ENCODE measurements at places on chromosomes 12 and 14.

DNA sequence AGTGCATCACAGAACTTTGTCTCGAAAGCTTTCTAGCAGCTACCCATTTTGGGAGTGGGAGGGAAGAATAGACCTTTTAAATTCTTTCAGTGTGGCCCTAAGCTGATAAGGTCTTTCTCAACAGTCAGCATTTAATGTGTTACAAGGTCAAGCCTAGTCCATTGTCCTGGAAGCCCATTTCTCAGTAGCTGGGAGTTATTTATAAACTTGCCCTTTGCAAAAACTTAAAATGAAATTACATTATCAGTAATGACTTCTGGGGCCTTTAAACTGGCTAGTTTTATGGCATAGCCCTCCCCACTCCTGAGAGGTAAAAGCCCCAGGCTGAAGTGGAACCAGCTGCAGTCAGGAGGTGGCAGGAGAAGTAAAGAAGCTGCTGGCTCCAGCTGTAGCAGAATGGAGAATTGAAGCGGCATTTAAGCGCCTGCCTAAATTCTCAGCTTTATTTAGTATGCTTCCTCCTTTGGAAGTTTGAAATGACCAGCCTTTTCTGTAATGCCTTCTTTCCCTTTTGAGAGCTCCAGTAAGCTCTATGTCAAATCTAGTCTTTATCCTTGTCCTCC lies 12.4 kb downstream of the COPZ1 start:
- DNase-seq: no peak

GRCh38 chr12:47155457-47156166 lies 75.9 kb upstream of the AMIGO2 start:
- no peak for DNase-seq

DNA sequence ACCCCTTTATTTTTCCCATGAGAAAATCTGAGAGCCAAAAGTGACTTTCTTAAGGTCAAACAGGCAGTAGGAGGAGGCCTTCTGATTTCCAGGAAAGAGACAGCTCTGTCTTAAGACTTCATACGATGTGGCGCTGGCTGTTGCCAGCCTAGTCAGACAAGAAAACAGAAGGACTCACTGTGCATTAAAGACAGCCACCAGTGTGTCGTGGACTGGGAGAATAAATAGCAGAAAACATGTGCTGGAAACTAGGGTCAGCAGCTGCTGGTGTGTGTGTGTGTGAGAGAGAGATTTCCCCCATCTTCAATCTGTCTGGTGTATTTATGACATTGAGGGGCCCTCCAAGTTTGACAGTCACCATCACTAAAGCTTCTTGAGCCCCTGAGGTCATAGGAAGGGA lies 708.6 kb upstream of the TMEM132C start:
- DNase-seq: no peak

- DNase-seq: no peak
These were observed 3.7 kb downstream of the EFS start for GRCh38 chr14:23361320-23361719.

GRCh38 chr14:63435838-63436237 lies 107.3 kb downstream of the PPP2R5E start:
- DNase-seq: no peak

GRCh38 chr12:82690006-82690405 lies 3.3 kb downstream of the TMTC2 start:
- no peak for DNase-seq

DNA sequence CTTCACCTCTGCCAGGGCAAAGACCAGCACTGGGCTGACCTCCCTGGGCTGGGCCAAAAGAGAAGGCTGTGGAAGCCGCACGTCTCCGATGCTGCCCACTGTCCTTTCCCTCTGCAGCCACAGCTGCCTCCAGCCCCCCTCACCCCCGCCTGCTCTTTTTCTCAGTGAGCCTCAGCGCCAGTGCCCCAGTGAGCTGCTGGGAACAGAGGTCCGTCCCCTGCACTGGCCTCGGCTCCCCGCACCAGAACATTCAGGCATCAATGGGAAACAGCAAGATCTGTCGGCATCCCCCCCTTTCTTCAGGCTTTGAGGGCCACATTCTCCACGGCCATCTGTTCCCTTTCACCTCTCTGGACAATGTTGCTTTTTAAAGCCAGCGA lies 398.1 kb downstream of the ZFP36L1 start:
- no peak for DNase-seq

DNA sequence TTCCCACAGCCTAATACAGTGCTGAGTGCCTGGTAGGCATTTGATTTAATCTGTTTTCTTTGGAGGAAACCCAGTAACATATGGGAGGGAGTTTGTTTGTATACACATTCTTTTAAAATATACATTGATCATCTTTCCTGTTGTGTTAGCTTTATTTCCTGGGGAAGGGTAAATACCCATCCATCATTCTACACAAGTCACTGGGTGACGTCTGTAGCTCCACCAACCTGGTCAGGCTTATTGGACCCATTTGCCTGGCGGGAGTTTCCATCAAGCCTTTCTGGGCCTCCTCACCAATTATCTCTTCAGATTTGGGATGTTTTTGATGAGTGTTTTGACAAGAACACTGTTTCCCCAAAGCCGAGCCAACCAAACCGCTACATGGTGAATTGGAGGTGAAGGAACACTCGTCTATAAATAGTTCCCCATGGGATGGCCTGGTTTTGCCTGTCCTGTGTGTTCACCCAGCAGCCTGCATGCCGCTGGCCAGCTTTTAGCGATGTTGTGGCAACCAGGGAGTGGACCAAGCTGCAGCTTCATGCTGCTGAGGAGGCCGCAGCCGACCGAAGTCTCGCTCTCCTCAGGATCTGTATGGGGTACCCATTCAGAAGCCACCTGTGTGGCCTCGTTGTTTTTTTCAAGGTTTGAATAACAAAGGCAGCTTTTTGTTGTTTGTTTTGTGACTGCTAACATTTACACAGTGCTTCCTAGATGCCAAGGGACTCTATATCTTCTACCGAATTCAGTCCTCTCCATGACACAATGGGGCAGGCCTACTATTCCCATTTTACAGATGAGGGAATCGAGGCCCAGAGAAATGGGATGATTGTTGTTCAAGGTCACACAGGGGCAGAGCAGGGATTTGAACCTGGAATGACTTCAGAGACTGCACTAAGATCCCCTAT lies 22.6 kb downstream of the PLXNC1 start:
- no peak for DNase-seq

- no peak for DNase-seq
These were observed 4.5 kb downstream of the DHH start for GRCh38 chr12:49089821-49090773.

GRCh38 chr14:58078471-58078870 lies 73.5 kb downstream of the ARMH4 start:
- DNase-seq: no peak

DNA sequence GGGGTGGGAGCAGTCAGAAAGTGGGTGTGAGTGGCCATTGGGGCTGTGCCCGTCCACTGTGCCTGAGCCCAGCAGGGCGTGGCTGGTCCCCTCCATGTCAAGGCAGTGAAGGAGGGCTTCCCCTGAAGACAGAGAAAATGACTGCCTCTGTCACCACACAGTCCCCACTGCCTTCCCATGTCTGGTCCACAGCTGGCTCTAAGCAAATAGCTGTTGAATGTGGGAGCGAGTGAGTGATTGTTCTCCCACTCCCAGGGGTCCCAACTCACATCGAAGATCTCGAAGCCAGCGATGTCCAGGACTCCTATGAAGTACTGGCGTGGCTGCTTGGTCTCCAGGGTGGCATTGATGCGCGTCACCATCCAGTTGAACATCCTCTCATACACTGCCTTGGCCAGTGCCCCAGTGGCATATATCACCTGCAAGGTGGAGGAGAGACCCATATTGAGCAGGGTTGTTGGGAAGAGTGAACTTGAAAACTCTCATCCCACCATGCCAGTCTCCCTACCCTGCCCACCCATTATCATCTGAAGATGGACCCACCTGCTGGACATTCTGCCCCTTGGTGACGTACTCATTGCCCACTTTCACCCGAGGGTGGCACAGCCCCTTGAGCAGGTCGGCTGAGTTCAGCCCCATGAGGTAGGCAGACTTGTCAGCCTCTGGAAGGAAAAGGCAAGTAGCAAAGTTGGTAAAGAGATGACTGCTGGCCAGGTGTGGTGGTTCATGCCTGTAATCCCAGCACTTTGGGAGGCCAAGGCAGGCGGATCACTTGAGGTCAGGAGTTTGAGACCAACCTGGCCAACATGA lies 6.6 kb downstream of the MYH7 start:
- DNase-seq: no peak

DNA sequence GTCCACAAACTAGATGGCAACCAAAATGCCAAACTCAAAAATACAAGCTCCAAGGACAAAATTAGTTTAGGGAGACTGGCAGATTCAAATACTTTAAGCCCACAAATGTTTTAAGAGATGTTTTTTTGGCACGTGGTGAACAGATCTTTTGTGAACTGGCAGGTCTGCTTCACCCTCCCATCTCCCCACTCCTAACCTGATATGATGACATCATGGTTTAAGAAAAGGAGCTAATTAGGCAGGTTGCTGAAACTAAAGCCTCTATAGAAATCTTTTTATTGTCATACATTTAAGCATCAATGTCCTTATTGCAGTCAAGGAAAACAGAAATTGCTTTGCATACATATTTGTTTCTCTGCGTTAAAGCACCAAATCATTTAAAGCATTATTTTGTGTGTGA lies 5.8 kb downstream of the LRIG3 start:
- no peak for DNase-seq

DNA sequence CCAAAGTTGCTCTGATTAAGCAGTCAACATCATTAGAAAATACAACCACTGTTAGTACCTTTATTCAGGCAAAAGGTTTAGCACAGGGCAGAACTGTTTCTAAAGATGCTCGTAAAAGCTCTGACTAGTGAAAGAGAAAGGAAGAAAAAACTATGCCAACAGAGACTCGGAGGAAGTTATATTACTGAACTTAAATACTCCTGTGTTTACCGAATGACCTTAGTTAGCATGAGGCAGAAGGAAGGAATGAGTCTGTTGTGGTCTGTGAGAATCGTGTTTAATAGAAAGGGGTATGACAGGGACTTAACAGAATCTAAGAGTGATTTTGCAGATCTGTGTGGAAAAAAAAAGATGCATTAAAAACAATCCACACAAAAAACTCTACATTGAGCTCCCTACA lies 84.1 kb upstream of the OVCH1 start:
- no peak for DNase-seq

GRCh38 chr12:14937689-14938088 lies 648 bp downstream of the ERP27 start:
- peak; percentile 22 for DNase-seq

- no peak for DNase-seq
These were observed 637 bp upstream of the FOXG1 start for GRCh38 chr14:28765831-28766468.

DNA sequence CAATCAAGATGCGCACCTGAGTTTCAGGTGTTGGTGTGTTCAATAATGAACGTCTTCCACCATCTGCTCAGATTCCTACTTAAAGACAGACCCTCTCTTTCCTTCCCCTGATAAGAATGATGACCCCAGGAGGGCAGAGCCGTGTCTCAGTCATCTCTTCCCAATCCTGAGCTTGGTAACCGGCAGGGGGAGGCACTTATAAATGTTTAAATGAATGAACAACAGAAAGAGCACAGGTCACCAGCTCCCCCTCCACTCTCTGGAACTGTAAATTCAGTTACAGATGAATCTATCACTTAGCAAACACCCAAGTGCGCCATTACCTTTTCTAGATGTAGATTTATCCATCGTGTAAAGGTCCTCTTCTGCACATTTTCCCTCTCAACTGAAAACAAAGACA lies 72.4 kb upstream of the DICER1 start:
- DNase-seq: no peak

DNA sequence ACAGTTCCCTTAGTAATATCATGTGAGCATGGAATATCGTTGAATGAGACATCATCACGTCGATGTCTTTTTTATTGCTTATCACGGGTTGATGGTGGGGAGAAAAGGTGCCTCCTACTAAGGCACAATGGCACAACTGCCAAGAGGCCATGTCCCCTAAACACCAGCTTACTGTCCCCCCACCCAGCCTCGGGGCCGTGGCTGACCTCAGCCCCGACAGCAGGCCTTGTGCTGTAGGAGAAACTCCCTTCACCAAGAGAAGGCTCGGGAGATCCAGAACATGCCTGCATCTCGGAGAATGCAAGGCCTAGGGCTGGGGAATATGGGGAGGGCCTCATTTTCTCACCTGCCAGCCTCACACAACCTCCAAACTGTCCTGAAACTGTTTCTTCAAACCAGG lies 22.8 kb downstream of the ZFP36L1 start:
- no peak for DNase-seq

DNA sequence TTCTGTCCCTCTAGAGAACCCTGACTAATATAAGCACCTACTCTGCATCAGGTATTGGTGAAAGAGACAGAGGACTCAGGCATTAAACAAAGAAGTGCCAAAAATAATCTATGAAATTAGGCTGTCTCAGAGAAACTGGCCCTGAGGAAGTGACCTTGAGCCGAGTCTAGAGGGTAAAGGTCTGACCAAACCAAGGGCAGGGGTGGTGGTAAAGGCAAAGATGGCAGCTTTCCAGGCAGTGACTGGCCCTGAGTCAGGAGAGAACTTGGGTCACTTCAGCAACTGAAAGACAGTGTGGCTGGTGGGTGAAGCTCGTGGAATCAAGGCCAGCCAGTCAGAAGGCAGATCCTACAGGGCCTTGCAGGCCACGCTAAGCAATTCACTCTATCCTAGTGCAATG lies 30.6 kb downstream of the CDKL1 start:
- DNase-seq: no peak

GRCh38 chr12:58521796-58522195 lies 398.5 kb downstream of the LRIG3 start:
- DNase-seq: no peak

DNA sequence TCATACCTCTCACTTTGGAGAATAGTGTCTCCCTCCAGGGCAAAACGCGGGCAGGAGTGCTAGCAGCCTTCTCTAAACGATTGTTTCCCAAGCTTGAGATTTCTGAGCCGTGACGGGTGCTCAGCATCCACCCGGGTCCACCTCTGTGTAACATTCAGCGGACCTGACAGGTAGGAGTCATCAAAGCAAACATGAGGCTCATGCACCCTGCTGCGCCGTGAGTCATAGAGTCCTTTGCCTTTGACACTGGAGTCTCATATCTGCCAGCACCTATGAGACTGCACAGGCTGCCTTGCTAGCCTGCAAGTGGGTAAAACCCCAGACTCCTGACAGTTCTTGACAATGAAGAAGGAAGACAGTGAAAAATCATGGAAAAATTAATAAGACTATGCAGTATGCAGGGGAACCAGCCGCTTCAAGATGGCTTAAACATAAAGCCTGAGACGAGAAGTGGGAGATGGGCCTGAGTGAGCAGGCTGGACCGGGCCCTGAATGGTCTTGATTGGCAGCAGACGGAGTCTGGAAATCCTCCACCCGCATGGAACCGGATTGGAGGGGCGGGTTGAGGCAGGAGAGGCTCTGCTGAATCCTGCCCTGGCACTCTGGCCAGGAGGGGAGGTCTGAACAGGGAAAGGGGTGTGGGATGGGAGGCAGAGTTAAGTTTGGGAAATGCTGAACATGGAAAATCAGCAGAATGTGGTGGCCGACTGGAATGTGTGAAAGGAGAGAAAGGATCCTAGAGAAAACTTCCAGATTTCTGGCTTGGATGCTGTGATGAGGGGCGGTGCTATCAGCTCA lies 54.2 kb downstream of the LGMN start:
- DNase-seq: no peak

Data from GM10248 (cell line).